Stimulated activated CD4-positive, alpha-beta T cell treated with anti-CD3 and anti-CD28 coated beads, Interleukin-15, amount 100 ng/mL, for 1 hour (primary cell): ENCODE measurements at places on chromosomes 3 and 15.

- DNase-seq, result no peak
Observed at GRCh38 chr15:80286055-80286454, 34.0 kb upstream of the CTXND1 start.

DNA sequence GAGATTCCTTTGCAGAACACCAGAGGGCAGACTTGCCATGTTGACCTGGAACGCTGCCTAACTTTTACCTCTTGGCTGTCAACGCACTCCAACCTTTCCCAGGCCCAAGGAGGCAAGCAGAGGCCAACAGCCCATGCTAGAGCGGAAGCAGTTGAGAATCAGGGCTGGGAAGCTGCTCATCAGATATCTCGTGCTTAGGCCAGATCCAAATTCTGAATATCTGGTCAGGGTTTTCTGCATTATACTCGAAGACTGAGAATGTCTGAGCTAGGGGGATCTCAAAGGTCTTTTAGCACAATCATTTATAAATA is 2.5 kb downstream of the XIRP1 start:
- DNase-seq, result no peak

DNA sequence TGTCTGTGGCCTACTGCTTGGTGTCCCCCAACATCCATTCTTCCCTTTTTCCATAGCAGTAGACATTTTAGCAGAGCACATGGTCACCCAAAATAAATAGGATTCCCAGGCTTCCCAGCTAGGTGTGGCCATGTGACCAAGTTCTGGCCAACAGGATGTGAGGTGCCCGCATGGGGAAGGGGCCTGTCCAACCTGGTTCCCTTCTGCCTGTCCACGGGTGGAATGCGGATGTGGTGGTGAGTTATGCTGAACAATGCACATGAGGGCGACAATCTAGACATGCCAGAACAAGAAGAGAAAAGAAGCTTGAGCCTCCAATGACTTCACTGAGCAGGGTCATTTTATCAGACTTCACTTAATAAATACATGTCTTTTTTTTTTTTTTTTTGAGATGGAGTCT is 77.6 kb upstream of the DLG1 start:
- DNase-seq, result no peak

DNA sequence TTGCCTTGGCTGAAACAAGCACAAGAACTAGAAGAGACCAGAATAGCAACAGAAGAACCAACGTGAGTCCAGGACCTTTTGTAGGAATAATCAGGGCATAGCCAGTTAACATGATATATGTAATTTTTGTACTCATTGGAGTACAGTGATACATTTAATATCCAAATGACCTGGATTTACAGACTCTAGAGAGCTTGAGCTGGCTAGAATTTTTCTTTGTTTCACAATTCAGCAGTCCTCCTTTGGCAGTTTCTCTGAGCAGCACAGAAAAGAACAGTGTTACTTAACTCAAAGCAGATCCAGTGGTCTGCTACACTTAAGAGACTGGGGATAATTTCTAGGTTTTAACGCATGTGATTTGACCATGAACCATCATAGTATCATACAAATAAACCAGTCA is 245.7 kb downstream of the ADAMTSL3 start:
- no peak for DNase-seq

GRCh38 chr3:53046171-53047170 is 598 bp upstream of the SFMBT1 start:
- DNase-seq, result peak; percentile 44
